ENCODE measurements at places on chromosomes 7 and 10. TPM values are rescaled to one million over a fixed set of nuclear protein-coding genes. Genes with fewer than 3 reads are reported as not detected.

The GPR158 gene
- polyA plus RNA-seq, result under 0.01 TPM

The FEZF1 gene
- polyA plus RNA-seq, result not detected

The KNDC1 gene
- 0.39 TPM for polyA plus RNA-seq

The ANXA8 gene
- 261 TPM for polyA plus RNA-seq

The EIF3A gene
- 51.0 TPM for polyA plus RNA-seq

The HOXA10 gene
- 0.09 TPM for polyA plus RNA-seq

The VPS37D gene
- polyA plus RNA-seq, result 0.75 TPM

The SORCS3 gene
- 0.04 TPM for polyA plus RNA-seq

The PDGFA gene
- polyA plus RNA-seq, result 6.1 TPM

The FFAR4 gene
- polyA plus RNA-seq, result 0.15 TPM

The JAZF1 gene
- 1.6 TPM for polyA plus RNA-seq

The C10orf143 gene
- polyA plus RNA-seq, result 3.7 TPM

The GPR26 gene
- not detected for polyA plus RNA-seq

The ZNF736 gene
- 3.5 TPM for polyA plus RNA-seq

The CH25H gene
- 2.8 TPM for polyA plus RNA-seq

The C10orf120 gene
- polyA plus RNA-seq, result not detected

The GIMAP2 gene
- 0.90 TPM for polyA plus RNA-seq

The CALML3 gene
- 330 TPM for polyA plus RNA-seq

The PLEKHS1 gene
- 0.05 TPM for polyA plus RNA-seq

The PRKCQ gene
- polyA plus RNA-seq, result 0.62 TPM

The GNGT1 gene
- polyA plus RNA-seq, result not detected

The SP8 gene
- not detected for polyA plus RNA-seq

The GPR141 gene
- 0.20 TPM for polyA plus RNA-seq

The NEURL1 gene
- 0.10 TPM for polyA plus RNA-seq

Measured in esophagus (tissue), 2 donors.